Globus pallidus (tissue), 1 donor: ENCODE measurements at places on chromosomes 3 and 15.

- no peak for DNase-seq
Observed at GRCh38 chr3:132394320-132394719, 23.0 kb upstream of the DNAJC13 start.

- DNase-seq = no peak
Observed at GRCh38 chr3:12413721-12414255, 70.5 kb upstream of the TSEN2 start.

- no peak for DNase-seq
Observed at GRCh38 chr3:104941785-104942184, 424.9 kb upstream of the ALCAM start.

DNA sequence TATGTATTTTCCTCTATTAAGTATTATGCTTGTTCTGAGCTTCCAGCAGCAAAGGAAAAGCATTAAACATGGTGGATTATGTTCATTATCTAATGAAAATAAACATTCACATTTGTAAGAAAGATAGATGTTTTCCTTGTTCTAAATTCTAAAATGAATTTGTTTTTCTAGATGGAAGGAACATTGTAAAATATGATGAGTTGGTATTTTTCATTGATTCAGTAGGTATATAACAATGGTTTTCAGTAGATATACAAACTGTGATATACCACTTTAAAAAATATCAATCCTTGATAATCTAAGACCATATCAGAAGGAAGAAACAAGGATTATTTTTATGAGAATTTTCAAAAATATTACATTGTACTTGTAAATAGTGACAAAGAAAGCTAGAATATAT is 290.6 kb upstream of the GOLIM4 start:
- DNase-seq = no peak

GRCh38 chr3:130626049-130626448 is 109.1 kb downstream of the COL6A6 start:
- no peak for DNase-seq
